Activated T-helper 1 cell treated with anti-CD3 and anti-CD28 coated beads, Interleukin-2, amount 50 U/mL, for 16 hours (primary cell): ENCODE measurements at places on chromosomes 1 and 21.
A peak's percentile ranks its signal among the peaks of the same experiment; 100 is the strongest.

DNA sequence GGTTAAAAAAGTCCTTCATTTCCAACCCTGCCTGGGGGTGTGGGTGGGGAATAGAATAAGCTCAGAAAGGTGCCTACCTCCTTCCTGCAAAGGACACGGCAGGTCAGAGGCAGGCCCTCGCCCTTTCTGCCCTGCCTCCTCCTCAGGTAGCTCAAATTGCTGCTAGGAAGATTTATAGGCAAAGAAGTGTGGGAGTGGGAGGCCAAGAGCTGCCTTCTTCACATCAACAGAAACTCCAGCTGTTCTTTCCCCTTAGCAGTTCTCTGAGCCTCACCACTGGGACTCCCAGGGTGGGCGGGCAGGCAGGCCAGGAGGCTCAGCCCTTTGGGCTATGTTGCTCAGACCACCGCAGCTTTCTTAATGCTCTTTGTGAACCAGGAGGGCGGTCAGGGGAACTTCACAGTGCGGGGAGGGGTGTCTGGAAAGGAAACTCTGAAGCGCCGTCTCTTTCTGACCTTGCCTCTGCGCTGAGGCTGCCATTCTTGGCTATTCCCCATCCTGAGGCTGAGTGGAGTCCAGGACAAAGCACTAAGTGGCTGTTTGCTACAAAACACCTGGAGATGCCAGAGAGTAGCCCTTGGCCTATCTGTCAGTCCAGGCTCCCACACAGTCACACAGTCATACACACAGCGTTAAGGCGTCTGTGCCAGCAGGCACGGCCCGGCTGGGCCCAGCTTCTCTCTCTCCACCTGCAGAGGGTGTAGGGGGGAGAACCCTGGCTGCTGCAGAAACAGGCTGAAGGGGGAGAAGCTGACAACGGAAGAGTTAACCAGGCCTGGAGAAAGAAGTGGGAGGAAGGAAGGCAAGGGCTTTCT is 3.0 kb upstream of the A3GALT2 start:
- no peak for DNase-seq

DNA sequence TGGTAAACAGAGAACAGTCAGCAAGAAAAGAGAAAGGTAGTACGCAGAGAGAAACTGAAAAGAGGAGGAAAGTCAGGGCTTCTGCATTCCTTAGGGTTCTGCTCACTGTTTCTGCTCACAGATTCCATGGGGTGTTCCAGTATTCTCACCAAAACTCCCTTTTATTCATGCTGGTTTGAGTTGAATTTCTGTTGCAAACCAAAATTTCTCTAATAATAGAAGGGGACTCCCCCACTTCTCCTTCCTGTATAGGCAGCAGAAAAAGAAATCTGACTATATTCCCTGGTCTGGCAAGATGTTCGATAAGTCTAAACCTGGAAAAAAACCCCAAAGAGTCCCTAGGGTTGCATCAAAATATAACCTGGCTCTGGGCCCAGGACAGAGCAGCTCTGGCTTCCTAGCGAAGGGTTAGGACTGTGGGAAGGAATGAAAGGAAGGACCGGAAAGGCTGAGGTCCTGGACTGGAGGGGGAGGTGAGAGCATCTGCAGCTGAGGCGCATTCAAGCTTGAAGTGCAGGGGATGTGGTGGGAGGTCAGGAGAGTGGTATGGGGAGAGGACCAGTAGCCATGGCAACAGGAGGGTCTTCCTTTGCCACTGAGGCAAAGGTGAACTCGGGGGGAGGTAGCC is 18.8 kb upstream of the RGS16 start:
- no peak for DNase-seq

DNA sequence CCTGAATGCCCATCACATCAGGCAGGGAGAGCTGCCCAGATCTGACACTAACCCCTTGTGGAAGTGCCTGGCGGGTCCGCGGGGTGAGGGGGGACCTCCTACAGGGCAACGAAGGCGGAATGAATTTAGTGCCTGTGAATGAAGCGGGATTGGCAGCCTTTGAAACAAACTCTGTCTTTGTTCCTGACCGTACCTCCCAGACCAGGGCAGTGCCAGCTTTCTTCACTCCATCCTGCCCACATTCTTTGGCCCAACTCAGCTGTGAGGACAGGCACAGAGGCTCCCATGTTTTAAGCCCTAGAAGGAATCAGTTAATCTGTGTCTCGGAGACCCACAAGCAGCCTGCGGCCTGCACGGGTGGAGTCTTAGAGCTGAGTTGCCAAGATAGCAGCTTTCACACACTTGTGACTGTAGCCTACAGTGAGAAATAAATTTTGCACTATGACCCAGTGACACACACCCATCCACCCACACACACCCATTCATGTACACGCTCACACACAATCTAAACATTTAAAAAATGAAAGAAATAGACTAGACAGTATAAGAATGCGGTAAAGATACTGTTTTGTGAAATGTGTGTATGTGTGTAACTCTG is 60.1 kb upstream of the USP24 start:
- no peak for DNase-seq

DNA sequence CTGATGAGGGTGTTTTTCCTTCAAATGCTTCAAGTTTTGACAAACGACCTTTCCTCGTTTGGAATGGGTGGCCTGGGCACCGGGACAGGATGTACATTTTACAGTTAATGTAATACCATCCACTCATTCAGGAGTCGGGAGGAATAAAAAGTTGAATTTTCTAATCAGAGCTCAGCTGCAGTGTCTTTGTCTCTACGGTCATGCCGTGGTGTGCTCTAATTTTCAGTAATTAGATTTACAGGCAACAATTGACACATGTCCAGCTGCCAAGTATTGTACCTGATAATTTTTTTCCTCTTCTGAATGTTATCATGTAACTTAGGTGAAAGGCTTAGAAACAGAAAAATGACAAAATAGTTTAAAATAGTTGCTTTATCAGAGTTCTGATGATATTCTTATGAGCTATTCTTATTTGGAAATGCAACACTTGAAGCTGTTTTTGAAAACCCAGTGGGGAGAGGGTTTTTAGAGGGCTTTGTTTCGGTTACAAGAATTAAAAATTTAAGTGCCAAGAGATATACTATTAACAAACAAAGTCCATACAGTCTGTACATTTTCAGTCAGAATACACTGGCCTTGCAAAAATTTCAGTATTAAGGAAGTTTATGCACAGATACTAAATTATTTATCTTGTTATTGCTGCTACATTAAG is 1.0 kb downstream of the CDKN2C start:
- no peak for DNase-seq

DNA sequence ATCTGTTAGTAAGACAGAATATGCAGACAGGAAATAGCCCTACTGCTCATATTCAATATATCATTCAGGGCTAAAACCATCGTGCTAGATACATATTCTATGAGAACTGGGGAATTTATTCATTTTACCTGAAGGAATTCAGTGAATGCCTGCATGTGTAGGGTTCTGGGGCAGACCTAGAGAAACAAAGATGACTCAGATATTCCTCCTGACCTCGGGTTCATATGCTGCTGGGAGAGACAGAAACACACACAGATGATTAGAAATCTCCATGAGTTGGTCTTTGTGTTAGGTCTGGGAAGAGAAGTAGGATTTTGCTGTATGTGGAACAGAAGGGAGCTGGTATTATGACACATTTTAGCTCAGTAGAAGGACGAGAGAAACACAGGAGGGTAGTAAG is 176.5 kb upstream of the ST6GALNAC5 start:
- no peak for DNase-seq

- peak; percentile 40 for DNase-seq
Measured at GRCh38 chr1:168408884-168409283, 128.2 kb downstream of the TBX19 start.

GRCh38 chr1:43121256-43121900 is 50.7 kb downstream of the EBNA1BP2 start:
- DNase-seq, result no peak

- DNase-seq, result no peak
Measured at GRCh38 chr1:1021010-1021919, 1.3 kb downstream of the AGRN start.

DNA sequence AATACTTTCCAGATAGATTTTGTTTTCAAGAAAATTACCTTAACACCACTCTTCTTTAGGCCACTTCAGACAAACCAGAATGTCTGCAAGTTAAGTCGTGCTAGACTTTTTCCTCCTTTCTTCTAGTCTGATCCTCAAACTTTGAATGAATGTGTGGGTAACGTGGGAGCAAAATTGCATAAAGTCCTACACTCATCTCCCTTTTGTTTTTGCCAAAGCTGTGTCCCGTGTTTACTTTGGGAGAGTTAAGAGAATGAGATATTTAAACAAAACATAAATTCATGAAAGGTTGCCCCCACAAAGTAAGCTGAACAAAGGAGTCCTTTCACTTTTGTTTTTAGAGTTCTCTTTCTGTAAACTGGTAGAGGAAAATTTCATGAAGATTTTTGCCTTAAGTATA is 16.9 kb upstream of the VAMP3 start:
- no peak for DNase-seq

DNA sequence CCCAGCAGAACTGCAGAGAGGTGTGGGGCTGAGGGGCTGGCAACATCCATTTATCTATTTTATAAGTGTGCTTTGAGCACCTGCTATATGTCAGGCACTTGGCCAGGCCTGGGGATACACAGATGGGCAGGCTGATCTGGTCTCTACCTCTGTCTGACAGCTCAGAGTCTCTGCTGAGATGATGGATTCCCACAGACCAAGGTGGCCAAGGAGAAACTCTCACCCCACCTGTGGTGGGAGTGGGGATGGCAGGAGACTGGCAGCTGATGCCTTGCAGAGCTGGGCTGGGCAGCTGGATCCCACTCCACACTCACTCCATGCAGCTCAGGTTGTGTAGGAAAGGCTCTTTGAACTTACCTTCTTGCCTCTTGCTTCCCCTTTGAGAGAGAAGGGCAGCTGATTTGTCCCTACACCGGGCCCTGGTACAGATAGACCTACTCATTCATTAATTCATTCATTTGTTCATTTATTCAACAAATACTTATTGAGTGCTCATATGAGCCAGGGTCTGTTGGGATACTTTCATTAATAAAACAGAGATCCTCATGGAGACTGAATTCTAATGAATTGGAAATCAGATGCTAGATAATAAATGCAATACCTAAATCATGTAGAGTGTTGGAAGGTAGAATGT is 9.0 kb downstream of the ADORA1 start:
- DNase-seq, result no peak

GRCh38 chr1:241323514-241324195 is 33.4 kb downstream of the RGS7 start:
- DNase-seq, result no peak

DNA sequence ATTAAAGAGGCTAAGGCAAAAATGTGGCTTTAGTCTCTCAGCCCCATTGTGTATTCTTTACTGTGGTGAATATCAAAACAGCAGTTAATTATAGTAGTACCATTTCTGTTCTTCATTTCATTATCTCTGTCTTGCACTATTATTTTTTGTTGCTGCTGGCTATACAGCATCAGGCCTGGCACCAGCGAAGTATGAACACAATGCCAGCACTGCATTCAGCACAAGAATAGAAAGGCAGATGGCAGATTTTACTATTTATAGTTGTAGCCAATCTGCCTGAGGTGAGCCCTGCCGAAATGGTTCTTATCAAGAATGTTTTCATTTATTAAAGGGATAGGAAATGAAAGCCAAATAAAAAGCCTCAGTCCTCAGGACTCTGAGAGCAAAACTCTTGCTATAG is 72.1 kb downstream of the GPR52 start:
- DNase-seq, result no peak

- DNase-seq, result no peak
Measured at GRCh38 chr1:248793592-248793991, 32.1 kb downstream of the SH3BP5L start.
